ENCODE measurements at places on chromosomes 7 and 10.

DNA sequence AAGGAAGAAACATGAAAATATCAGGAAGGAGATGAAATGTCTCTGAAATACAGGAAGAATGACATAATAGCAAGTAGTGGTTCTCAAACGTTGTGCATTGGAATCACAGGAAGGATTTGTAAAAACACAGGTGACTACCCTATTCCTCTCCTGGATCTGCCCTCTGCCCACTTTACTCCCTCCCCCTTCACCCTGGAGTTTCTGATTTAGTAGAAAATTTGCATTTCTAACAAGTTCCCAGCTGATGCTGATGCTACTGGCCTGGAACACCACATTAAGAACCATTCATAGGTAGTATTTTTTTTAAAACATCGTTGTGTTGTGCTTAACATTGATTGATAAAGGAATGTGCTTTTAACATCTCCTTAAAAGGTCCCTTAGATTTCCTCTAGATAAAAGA, 130.9 kb downstream of the PHF14 start:
- DNase-seq = no peak

GRCh38 chr7:129136887-129137642, 7.4 kb upstream of the TSPAN33 start:
- no peak for DNase-seq

DNA sequence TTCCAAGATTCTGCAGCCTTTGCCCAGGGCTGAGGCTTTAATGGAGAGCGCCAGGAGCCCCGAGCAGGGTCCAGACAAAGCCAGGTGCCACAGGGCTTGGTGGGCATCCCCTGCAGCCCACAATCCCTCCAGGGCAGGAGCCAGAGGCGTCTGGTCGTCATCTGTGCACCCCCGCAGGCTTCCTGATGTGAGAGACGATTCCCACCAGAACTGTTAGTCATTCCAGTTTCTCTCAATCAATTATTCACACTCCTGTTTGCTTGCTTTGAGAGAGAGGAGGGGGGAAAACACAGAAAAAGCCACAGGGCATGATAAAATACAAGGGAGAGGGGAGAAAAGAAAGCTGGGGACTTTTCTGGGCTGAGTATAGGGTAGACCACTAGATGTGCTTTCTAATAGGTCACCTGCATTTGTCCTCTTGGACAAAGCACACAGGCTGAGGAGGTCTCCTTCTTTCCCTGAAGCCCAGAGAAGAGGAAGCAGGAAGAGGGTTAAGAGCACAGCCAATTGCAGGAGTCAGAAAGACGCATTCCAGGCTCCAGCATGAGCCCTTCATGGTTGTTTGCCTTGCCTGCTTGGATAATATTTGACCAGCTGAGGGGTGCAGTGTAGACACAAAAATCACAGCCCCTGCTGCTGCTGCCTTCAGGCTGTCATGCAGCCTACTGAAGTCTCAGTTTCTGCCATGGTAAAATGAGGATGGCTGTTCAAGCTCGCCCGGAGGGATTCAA, 194.4 kb downstream of the PLXNA4 start:
- DNase-seq = no peak

DNA sequence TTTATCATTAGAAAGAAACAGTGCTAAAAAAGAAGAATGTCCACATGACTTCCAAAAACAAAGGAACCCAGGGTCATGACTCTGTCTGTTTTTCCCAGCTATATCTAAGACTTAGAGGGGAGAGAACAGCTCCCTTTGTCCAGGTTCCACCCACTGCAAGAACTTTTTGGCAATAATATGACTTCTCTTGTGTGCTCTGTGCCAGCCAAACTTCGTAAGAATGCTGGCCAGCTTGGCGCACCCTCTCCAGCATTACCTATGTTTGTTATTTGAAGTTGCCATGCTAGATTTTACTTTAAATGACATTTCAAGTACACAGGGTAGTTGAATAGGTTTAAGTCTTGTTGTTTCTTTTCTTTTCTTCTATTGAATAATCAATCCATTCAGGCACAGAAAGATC, 371.4 kb downstream of the KCNMA1 start:
- no peak for DNase-seq

DNA sequence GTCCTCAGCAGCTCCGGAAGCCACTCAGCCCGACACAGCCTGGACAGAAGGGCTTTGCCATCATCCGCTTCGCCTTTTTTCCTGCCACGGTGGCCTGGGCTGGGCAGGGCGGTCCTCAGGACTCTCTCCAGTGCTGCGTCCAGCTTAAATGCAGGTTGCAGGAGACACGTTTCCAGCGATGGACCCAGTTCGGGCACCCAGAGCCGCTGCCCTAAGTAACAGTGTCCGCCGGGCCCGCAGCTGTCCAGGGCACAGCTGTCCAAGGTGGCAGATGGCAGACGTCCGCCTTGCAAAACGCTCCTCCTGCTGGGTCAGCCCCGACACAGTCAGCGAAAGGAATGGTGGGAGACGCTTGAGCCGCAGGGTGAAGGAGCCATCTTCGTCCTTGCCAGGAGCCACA, 37.0 kb upstream of the FOXL3 start:
- no peak for DNase-seq

- no peak for DNase-seq
Observed at GRCh38 chr10:99329304-99329553, at the start of gene CNNM1. CNNM1 (plus strand) TSS chr10:99329356; CDS start chr10:99329388, 32 bp downstream.

- DNase-seq = no peak
Observed at GRCh38 chr10:13092291-13093102, 7.5 kb upstream of the OPTN start.

DNA sequence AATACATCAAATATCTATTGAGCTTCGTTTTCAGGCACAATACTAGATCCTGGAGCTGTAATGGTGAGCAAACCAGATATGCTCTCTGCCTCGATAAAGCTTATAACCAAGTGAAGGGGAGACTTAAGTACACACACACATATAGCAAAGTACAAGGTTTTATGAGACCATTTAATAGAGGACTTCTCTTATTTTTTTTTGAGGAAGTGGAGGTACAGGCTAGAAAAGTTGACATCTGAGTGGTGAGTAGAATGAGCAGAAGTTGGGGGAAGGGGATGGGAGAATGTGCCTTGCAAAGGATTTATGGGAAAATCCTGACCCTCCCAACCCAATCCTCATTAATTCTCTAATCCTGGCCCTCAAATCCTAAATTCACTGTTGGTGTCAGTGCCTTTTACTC, 7.7 kb downstream of the CCDC136 start:
- DNase-seq = no peak

GRCh38 chr10:20912969-20913368, 15.9 kb upstream of the NEBL start:
- DNase-seq = no peak

- DNase-seq = no peak
Observed at GRCh38 chr10:100731407-100732240, 13.8 kb upstream of the PAX2 start.
